Fibroblast of skin of right quadriceps (primary cell): ENCODE measurements at places on chromosomes 5 and 9.

GRCh38 chr5:151742870-151743294, 15.5 kb downstream of the ATOX1 start:
- peak; percentile 75 for DNase-seq

- no peak for DNase-seq
Observed at GRCh38 chr9:133430244-133430643, 8.1 kb downstream of the ADAMTS13 start.

GRCh38 chr5:114953565-114953964, 216.1 kb downstream of the TRIM36 start:
- no peak for DNase-seq

DNA sequence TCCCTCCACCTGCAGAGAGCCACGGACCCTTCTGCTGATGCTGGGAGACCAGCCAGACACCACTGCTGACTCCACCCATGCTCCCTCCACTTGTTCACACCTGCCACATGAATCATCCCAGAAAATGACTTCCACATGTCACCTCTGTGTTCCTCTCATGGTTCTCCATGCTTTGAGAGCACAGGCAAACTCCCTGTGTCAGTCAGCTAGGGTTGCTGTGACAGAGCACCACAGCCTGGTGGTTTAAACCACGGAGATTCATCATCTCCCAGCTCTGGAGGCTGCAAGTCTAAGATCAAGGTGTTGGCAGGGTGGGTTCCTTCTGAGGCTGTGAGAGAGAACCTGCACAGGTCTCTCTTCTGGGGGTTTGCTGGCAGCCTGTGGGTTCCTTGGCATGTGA, 381.4 kb downstream of the GADD45G start:
- no peak for DNase-seq

DNA sequence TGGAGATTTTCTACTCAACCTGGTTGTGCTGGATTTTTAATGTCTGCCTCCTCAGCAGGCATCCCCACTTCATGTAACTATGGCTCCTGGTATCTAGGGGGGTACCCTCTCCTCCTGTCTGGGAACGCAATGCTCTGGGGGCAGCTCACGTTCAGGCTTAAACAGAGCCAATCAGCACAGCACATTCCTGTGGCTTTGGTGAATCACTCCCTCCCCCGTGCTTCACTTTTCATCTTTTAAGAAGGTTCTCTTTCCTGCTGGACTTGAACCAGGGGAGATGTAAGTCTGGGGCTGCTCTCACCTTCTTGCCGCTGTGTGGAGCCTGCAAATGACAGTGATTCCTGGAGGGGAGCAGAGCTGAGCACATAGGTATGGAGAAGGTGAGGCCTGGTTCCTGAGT, 101.2 kb downstream of the MSX2 start:
- peak; percentile 75 for DNase-seq

- DNase-seq = peak; percentile 44
Observed at GRCh38 chr5:44935262-44935661, 126.5 kb downstream of the MRPS30 start.

- peak; percentile 4 for DNase-seq
Observed at GRCh38 chr9:112670991-112671625, 46.8 kb downstream of the INIP start.

DNA sequence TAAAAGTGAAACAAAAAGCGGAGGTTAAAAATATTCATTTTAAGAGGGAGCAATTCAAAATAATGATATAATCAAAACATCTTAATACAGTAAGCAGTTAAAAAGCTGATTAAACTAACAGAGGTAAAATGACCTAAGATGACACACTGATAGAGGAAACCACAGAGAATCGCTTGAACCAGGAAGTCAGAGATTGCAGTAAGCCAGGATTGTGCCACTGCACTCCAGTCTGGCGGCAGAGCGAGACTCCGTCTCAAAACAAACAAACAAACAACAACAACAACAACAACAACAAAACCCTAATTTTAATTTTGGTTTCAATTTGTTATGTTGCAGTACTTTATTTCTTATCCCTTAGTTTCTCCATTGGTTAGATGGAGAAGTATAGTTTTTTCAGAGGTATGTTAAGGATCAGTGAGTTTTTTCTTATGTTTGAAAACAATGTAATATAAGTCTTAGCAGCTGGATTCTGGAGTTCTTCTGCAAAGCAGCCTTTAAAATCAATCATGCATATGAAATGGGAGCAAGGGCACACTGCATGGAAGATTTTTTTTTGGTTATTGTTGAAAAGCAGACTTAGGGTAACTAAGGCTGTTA, 58.5 kb downstream of the MLANA start:
- peak; percentile 9 for DNase-seq
